Activated naive CD4-positive, alpha-beta T cell treated with anti-CD3 and anti-CD28 coated beads, Interleukin-2, amount 10 ng/mL, durations not matched to agents 7 days and 5 days (primary cell): ENCODE measurements at places on chromosomes 3 and 15.
A peak's percentile ranks its signal among the peaks of the same experiment; 100 is the strongest.

DNA sequence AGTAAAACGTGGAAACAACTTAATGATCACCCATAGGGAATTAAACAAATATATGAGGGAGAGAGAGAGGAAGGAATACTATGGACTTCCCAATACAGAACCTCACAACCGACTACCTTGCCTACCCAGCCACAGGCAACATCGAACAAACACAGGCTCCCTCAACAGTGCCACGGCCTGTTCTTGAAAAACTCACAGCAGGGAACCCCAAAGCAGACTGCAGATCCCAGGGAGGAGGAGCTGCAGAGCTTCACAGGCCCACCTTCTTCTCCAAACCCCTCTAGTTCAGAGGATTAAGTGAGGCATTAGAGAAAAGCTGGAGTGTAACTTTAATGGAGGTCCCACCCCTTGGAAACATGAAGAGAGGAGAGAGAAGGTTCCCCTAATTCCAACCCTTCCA, 110.2 kb downstream of the ST8SIA2 start:
- H3K27ac ChIP-seq: no peak overlapping the region
- H3K27me3 ChIP-seq: peaks cover 25% of the 10 kb centered on the region
- no peak for DNase-seq
- H3K4me3 ChIP-seq: no peak overlapping the region
- H3K4me1 ChIP-seq: no peaks in the 10 kb centered on the region

GRCh38 chr3:100084100-100084806, 30.0 kb downstream of the FILIP1L start:
- no peak overlapping the region for H3K27ac ChIP-seq
- H3K4me1 ChIP-seq: peaks cover 36% of the 10 kb centered on the region
- H3K36me3 ChIP-seq: peaks cover 23% of the 10 kb centered on the region
- DNase-seq: no peak

GRCh38 chr15:38463893-38464292, 10.0 kb downstream of the FAM98B start:
- peaks cover 22% of the 10 kb centered on the region for H3K4me1 ChIP-seq
- H3K4me3 ChIP-seq: no peak overlapping the region
- no peak overlapping the region for H3K27ac ChIP-seq
- H3K27me3 ChIP-seq: no peaks in the 10 kb centered on the region

GRCh38 chr15:42427429-42428223, 63.3 kb downstream of the ZNF106 start:
- H3K4me1 ChIP-seq: no peaks in the 10 kb centered on the region
- H3K27me3 ChIP-seq: no peaks in the 10 kb centered on the region
- no peak overlapping the region for H3K27ac ChIP-seq
- no peak overlapping the region for H3K4me3 ChIP-seq

- no peaks in the 10 kb centered on the region for H3K36me3 ChIP-seq
- no peak overlapping the region for H3K27ac ChIP-seq
- DNase-seq: no peak
- no peak overlapping the region for H3K4me3 ChIP-seq
- H3K4me1 ChIP-seq: peaks cover 2% of the 10 kb centered on the region
- H3K27me3 ChIP-seq: peaks cover 20% of the 10 kb centered on the region
Observed at GRCh38 chr3:98775459-98776139, 12.5 kb downstream of the ST3GAL6 start.

DNA sequence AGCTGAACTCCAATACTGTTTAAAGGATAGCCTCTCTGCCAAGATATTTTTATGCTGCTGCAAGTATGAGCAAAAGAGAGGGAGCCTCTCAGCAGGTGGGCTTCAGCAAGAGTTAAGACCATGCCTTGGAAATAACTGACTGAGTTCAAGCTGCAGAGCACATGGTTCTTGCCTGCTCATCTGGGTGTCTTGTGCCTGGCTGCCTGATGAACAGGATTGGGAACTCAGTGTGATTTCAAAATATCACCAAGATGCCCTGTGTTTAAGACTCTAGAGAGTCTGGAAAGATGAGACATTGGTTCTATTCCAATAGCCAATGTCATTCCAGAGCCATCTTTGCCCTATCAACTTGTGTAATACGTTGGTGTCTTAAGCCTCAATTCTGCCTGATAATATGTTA, 147.5 kb upstream of the VEPH1 start:
- no peaks in the 10 kb centered on the region for H3K4me1 ChIP-seq
- H3K27ac ChIP-seq: no peak overlapping the region
- no peak overlapping the region for H3K4me3 ChIP-seq

DNA sequence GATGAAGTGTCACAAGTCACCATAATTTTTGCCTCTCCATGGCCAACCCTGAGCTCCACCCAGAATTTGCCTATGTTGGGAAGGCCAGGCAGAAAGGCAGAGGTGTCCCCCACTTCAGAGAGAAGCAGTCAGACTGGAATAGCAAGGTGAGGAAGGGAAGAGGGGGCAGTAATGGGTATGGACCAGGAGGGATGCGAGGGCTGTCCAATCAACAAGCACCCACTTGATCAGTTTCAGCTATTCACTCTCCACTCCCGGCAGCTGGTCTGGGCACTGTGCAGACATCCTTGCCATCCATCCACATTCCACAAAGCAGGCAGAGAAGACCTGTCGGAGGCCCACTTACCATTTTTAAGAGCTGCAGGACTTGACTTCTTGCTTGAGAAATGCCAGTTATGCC, 43.5 kb upstream of the CTNNB1 start:
- no peak overlapping the region for H3K27ac ChIP-seq
- H3K36me3 ChIP-seq: no peaks in the 10 kb centered on the region

DNA sequence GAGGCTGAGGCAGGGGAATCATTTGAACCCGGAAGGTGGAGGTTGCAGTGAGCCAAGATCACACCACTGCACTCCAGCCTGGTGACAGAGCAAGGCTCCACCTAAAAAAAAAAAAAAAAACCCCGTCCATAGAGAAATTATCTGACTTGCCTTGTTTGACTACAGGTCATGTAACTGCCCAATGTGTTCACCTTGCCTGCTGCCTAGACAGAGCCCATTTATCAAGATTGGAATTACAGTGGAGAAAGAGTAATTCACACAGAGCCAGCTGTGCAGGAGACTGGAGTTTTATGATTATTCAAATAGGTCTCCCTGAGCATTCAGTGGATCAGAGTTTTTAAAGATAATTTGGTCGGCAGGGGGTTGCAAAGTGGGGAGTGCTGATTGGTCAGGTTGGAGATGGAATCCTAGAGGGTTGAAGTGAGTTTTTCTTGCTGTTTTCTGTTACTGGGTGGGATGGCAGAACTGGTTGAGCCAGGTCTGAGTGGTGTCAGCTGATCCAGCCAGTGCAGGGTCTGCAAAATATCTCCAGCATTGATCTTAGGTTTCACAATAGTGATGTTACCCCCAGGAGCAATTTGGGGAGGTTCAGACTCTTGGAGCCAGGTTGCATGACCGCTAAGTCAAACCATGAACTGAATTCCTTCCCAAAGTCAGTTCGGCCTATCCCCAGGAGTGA, 40.8 kb upstream of the ACP3 start:
- H3K4me3 ChIP-seq: no peak overlapping the region
- DNase-seq: no peak
- no peaks in the 10 kb centered on the region for H3K4me1 ChIP-seq
- H3K27me3 ChIP-seq: no peaks in the 10 kb centered on the region

DNA sequence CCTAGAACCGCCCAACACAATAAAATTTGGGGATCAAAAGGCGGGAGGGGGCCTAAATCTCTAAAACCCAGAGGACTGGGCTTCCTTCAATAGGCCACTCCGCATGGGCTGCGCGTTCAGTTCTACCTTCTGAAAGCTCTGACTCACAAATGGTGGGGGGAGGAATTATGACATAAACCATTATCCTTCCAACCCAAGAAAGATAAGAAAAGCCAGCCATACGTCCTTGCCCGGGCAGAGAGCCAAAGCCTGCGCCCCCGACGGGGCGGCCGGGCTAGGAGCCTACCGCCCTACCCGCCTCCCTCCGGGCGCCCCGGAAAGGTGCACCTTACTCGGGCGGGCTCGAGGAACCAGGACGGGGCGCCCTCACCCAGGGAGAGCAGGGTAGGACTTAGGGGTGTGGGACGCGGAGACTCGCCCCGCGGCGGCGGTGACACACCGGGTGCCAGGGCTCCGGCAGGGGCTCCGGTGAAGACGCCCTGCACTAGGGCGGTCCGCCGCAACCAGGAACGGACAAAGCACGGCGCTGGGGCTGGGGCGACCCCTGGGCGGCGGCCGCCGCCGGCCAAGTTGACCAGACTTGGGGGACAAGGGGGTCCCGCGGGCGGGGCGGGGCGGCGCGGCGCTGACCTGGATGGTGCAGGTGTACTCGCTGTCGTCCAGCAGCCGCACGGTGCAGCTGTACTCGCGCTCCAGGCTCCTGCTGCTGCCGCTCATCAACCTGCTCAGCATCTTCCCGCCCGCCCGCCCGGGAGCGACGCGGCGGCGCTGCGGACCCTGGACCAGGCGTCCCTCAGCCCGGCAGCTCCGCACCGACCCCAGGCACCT, 534 bp downstream of the FRMD5 start:
- no peaks in the 10 kb centered on the region for H3K36me3 ChIP-seq
- peaks cover 22% of the 10 kb centered on the region for H3K4me1 ChIP-seq
- no peak overlapping the region for H3K27ac ChIP-seq
- H3K27me3 ChIP-seq: peaks cover 72% of the 10 kb centered on the region
- H3K4me3 ChIP-seq: peak overlapping the region; percentile 80

- no peak for DNase-seq
- H3K36me3 ChIP-seq: no peaks in the 10 kb centered on the region
- peaks cover 17% of the 10 kb centered on the region for H3K27me3 ChIP-seq
Observed at GRCh38 chr3:185530856-185531255, 21.5 kb downstream of the LIPH start.

- no peak for DNase-seq
- no peak overlapping the region for H3K27ac ChIP-seq
- no peaks in the 10 kb centered on the region for H3K36me3 ChIP-seq
- no peaks in the 10 kb centered on the region for H3K27me3 ChIP-seq
- no peak overlapping the region for H3K4me3 ChIP-seq
- no peaks in the 10 kb centered on the region for H3K4me1 ChIP-seq
Observed at GRCh38 chr3:85591451-85591850, 632.7 kb downstream of the CADM2 start.

DNA sequence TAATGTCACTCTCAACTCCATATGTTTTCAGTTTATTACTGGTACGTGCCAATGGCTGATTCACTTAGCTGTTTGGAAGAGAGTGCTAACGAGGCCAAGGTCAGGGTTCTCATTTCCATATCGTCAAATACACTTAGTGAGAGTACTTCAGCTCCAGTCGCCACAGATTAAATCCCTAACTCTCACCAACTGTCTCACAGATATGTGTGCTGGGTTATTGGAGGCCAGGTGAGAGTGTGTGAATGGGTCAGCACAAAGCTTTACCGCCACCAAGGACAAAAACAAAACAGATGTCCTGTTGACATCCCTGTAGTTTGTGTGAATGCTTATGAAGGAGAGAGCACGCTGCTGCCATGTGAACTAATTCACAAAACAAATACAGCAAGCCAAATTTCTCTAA, 133.5 kb upstream of the TBL1XR1 start:
- H3K27me3 ChIP-seq: no peaks in the 10 kb centered on the region
- no peaks in the 10 kb centered on the region for H3K4me1 ChIP-seq
- no peak for DNase-seq
- H3K27ac ChIP-seq: no peak overlapping the region

GRCh38 chr3:49723296-49723627, 489 bp downstream of the GMPPB start:
- H3K4me3 ChIP-seq: peak overlapping the region; percentile 93
- H3K27me3 ChIP-seq: peaks cover 11% of the 10 kb centered on the region
- H3K4me1 ChIP-seq: peaks cover 50% of the 10 kb centered on the region
- H3K36me3 ChIP-seq: peaks cover 30% of the 10 kb centered on the region
- H3K27ac ChIP-seq: peak overlapping the region; percentile 98
- DNase-seq: peak; percentile 83

DNA sequence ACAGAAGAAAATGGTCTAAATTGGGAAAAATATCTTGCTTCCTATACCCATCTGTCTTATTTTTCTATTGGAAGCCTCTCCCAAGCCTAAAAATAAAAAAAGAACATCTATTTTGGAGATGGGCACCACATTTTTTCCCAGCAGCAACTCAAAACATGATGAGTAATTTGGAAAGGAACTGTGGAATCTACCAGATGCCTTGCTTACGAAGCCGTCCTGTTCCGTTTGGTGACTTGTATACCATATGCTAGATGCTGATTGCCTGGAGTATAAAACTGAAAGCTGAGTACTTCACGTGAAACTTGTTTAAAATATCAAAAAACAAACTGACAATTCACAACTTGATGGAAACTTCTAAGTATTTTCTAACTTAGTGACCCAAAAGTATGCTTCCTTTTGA, 491.0 kb downstream of the ROBO2 start:
- H3K27me3 ChIP-seq: no peaks in the 10 kb centered on the region
- no peaks in the 10 kb centered on the region for H3K36me3 ChIP-seq
- no peak for DNase-seq
- no peaks in the 10 kb centered on the region for H3K4me1 ChIP-seq
- H3K4me3 ChIP-seq: no peak overlapping the region
- H3K27ac ChIP-seq: no peak overlapping the region

DNA sequence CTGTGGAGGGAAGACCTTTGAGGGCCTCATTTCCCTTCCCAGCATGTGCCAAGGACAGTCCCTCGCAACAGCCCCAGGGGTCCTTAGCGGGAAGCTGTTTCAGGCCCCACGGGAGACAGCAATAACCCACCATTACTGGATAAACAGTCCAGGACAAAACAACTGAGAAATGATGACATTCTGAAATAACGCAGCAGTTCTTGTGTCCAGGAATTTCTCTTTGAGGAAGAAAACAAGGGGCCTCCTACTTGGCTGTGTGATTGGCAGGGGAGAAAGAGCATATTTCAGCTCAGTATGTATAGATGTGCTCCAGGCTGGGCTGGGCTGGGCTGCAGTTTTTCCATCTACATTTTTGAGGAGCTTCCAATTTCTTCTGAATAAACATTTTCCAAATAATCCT, 82.2 kb upstream of the THBS1 start:
- H3K4me1 ChIP-seq: no peaks in the 10 kb centered on the region
- no peak for DNase-seq
- no peak overlapping the region for H3K4me3 ChIP-seq
- peaks cover 21% of the 10 kb centered on the region for H3K27me3 ChIP-seq
- H3K36me3 ChIP-seq: no peaks in the 10 kb centered on the region
